CD4-positive, CD25-positive, alpha-beta regulatory T cell (primary cell): ENCODE measurements at places on chromosomes 12 and 14. TPM values are rescaled to one million over a fixed set of nuclear protein-coding genes. Genes with fewer than 3 reads are reported as not detected.

DNA sequence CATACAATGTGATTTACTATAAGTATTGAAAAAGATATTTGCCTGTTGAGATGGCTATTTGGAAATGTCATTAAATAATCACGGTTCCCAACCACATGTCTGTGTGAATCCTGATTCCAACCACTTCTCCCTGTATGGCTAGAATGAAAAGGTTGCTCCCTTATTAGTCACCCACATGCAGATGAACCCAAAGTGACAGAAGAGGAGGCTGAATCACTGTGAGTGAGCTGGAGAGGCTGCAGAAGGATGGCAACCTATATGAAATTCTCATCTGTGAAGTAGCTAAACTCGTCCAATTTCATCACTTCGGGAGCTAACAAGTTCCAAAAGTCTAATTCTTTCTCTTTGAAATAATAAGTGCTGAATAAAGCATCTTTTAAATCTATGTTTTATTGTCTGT lies 300.5 kb downstream of the PRKD1 start:
- DNase-seq, result no peak

The INHBC gene
- total RNA-seq, result not detected

GRCh38 chr14:77541905-77542304 lies 43.3 kb upstream of the ISM2 start:
- DNase-seq, result no peak

DNA sequence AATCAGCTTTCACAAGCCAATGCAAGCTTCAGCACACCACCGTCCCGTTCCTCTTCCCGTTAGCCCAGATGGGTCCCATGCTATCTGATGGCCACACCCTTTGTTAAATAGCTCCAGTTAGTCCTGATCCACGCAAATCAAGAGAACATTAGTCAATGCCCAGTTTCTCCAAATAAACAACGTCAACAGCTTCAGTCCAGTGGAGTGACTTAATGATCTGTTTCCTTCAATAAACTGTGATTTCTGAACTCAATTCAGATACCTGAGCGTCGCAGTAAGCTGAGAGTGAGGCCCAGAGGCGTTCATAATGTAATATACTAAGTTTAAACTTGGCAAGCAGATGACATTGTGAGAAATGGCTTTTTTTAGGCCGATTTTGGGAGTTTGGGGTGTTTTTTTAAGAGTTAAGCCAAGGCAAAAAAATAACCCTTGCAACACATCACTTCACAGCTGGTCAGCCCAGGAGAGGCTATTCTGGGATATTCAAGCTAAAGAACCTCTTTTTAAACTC lies 112.3 kb downstream of the ZFP36L1 start:
- no peak for DNase-seq

The DAO gene
- total RNA-seq, result not detected

- no peak for DNase-seq
Observed at GRCh38 chr14:26522967-26523366, 74.9 kb downstream of the NOVA1 start.

The TMEM132C gene
- not detected for total RNA-seq

DNA sequence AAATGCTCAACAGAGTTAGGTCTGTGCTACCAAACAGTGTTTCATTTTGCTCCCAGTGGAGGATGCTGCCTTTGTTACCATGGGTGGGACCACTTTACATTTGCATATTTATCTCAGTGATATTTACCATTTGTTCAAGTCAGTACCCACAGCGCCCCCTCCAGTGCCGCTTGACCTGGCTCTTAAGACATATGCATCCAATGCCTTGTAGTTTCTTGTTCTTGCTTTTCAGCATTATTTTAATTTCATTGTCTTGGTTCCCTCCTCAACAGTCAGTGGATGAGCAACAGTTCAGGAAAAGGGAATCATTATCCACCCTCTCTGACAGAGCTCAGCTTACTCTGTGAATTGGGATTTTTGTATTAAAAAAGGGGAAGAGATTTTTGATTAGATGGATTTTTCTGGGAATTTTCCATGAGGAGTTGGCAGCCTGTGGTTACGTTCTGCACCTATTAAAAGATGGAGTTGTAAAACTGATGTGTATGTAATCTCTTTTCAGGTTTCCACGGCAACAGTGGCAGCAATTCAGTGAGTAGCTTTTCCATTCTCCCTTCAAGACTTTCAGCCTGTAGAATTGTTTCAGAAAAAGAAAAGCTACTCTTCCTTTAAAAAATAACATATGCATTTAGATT lies 240.5 kb upstream of the DAAM1 start:
- no peak for DNase-seq
